Stimulated activated CD4-positive, alpha-beta T cell treated with anti-CD3 and anti-CD28 coated beads, Interleukin-1b, Interleukin-23, amount 100 ng/mL, for 1 hour (primary cell): ENCODE measurements at places on chromosomes 16 and 17.
A peak's percentile ranks its signal among the peaks of the same experiment; 100 is the strongest.

GRCh38 chr17:70613681-70614080, 444.3 kb downstream of the KCNJ2 start:
- DNase-seq, result no peak

- no peak for DNase-seq
Measured at GRCh38 chr16:83338941-83339340, 468.8 kb upstream of the HSBP1 start.

- DNase-seq, result no peak
Measured at GRCh38 chr17:1928976-1929375, 96.2 kb downstream of the RTN4RL1 start.

DNA sequence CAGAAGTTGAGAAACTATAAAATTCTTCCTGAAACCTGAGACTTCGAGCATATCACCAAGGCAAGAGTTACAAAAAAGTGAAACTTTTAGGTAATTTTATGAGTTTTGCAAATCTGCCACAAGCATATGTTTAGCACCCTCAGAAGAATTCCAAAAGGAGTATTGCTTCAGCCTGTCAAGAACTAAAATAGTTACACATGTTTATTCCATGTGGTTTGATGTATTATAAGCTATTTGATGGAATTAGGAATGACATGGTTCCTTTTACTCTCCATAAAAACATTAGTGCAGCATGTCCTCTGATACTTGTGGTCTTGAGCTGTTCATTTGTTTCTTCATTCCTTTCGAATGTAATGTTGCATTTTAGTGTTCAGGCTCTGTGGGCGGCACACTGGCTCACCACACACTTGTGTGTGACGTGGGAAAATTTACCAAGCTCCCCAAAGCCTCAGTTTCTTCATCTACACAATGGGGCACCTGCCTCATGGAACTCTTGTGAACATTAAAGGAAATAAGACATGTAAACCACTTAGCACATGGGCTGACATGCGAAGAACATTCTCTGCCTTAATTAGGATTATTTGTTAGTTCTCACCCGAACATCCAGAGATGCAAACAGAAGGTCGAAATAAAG, 204.2 kb upstream of the FOXF1 start:
- DNase-seq, result no peak

GRCh38 chr16:17227278-17227677, 243.5 kb downstream of the XYLT1 start:
- DNase-seq, result no peak

GRCh38 chr16:29820730-29821642, 724 bp downstream of the MVP start:
- no peak for DNase-seq

DNA sequence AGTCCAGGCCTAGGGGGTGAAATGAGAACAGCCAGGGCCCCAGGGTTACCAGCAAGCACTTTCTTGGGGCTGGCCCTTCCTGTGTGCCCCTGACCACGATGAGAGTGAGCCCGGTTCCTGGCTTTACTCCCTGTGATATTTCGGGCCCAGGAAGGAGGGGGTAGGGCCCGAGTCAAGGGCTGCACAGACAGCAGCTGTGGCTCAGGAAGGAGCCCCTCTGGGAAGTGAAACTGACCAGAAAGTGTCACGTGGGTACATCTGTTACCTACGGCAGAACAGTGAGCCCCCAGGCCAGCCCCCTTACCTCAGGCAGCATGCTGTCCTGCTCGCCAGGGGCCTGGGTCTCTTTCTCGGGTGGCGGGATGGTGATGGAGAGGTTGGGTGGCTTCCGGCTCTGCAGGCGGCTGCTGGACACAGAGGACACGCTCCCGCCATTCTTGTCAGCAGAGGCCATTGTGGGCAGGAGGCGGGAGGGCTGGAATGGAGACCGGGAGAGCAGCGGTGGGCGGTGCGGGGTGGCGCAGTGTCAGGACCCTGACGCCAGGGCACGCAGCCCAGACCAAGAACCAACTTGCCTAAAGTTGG, 13.8 kb downstream of the AANAT start:
- DNase-seq, result no peak

- DNase-seq, result no peak
Measured at GRCh38 chr17:80742581-80743180, 198.0 kb downstream of the RPTOR start.

- DNase-seq, result no peak
Measured at GRCh38 chr17:39166437-39167335, 725 bp upstream of the ARL5C start.

DNA sequence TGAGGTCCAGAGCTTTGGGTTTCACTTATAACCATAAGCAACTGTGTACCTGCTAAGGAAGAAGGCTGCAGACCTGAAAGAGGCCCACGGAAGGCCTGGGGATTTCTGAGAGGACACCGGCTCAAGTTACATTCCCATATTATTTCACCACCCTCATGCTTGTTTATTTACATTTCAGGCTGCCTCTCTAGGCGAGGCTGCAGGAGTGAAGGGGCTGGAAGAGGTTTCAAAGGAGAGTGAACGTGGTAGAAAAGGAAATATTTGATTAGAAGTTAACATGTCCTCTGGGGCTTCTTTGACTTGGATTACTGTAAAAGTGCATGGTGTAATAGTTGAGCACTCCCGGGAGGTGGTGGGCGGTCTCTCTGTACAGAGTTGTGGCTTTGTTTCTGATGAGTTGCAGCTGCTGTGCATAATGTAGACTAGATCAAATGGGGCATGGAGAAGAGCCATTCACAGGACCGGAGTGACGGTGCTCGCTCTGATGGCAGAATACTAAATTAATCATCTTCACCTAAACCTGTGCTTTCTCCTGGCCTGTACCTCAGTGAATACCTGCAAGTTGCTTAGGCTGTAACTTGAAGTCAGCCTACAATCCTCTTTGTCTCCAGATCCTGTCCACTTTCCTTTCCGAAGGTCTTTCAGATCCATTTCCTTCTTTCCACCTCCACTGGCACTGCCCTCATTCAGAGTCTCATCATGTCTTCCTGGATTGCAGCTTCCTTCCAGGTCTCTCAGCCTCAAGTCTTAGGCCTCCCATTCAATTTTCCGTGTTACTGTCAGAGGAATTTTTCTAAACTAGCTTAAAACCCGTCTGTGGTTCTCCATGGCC, 1.9 kb upstream of the CPD start:
- DNase-seq, result no peak

- no peak for DNase-seq
Measured at GRCh38 chr17:39737760-39738567, at the start of gene GRB7. GRB7 (plus strand) TSS chr17:39737938; CDS start chr17:39742302, 4,364 bp downstream.

DNA sequence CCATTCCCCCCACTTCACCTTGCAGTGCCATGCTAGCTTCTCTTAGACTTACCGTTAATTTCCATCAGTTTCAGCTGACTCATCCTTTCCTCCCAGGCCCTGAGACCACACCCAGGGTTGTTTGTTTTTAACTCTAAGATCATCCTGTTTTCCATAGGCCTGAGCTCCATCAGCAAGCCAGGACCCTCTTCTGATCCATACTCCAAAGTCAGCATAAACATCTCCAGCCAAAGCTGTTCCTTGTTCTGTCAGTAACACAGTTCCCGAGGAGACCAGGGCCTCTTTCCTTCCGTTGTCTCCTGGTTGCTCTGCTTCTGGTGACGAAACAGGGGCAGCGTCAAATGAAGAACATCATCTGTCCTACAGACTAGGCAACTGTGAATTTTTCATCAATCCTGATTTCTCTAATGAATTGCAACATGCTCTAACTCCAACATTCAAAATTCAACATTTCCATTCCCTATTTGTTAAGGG, 83.8 kb upstream of the HNF1B start:
- no peak for DNase-seq

DNA sequence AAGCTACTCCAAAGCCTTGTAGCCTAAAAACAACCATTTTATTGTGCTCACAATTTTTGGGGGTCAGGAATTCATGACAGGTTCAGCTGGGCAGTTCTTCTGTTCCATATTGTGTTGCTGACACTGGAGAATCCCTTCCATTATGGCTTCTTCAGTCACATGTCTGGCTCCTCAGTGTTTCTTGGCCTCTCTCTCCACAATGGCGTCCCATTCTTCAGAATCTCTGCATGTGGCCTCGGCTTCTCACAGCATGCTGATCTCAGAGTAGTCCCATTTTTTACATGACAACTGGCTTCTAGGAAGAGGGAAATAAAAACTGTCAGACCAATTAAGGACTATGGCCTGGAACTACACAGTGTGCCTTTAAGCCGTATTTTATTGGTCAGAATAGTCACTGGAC, 49.7 kb downstream of the NF1 start:
- no peak for DNase-seq

GRCh38 chr17:3710951-3711383, 12.7 kb upstream of the HASPIN start:
- peak; percentile 44 for DNase-seq

DNA sequence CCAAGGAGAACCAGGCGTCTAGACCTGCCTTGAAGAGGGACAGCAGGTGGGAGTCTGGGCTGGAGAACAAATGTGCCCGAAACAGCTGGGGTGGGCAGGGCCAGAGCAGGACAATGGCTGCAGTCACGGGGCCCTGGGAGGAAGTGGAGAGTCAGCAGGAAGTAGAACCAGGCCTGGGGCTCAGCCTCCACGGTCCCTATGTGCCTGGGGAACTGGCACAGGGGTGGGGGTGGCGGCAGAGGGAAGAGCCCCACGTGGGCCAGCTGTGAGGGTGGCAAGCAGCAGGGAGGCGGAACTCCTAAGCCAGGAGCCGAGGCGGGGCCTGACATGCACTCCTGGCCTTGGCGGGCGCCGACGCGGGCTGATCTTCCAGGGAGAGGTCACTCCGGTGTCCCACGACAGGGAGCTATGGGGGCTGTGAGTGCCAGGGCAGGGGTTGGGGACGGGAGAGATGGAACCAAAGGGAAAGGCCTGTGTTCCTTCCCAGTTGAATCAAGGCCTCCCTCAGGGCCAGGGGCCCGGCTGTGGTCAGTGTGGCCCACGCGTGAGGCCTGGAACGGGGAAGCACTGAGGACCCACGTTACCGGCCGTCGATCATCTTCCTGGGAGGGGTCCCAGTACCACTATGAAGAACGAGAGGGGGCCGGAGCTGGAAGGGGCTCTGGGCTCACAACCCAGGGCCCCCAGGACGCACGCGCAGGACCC, 42.7 kb downstream of the TIMM22 start:
- no peak for DNase-seq

DNA sequence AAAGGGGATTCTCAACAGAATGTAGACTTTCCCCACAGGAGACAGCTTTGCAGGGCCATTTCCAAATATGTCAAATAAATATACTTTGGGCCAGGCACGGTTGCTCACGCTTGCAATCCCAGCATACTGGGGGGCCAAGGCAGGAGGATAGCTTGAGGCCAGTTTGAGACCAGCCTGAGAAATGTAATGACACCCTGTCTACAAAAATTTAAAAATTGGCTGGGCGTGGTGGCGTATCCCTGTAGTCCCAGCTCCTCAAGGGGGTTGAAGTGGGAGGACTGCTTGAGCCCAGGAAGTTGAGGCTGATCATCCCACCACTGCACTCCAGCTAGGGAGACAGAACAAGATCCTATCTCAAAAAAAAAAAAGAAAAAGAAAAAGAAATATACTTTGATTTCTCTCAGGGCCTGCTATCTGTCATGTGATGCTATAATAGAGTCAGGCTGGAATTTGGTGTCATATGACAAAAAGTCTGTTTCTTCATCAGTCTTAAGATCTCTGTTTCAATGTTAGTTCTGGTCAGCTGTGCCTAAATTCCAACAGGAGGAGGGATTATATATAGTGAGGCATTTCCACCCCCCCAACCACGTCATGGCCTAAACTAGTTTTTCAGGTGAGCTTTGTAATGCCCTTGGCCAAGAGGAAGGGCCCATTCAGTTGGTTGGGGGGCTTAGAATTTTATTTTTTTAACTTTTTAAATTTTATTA, 4.3 kb upstream of the ZDHHC7 start:
- DNase-seq, result no peak

GRCh38 chr16:27840311-27841060, 223.0 kb downstream of the GSG1L start:
- no peak for DNase-seq

DNA sequence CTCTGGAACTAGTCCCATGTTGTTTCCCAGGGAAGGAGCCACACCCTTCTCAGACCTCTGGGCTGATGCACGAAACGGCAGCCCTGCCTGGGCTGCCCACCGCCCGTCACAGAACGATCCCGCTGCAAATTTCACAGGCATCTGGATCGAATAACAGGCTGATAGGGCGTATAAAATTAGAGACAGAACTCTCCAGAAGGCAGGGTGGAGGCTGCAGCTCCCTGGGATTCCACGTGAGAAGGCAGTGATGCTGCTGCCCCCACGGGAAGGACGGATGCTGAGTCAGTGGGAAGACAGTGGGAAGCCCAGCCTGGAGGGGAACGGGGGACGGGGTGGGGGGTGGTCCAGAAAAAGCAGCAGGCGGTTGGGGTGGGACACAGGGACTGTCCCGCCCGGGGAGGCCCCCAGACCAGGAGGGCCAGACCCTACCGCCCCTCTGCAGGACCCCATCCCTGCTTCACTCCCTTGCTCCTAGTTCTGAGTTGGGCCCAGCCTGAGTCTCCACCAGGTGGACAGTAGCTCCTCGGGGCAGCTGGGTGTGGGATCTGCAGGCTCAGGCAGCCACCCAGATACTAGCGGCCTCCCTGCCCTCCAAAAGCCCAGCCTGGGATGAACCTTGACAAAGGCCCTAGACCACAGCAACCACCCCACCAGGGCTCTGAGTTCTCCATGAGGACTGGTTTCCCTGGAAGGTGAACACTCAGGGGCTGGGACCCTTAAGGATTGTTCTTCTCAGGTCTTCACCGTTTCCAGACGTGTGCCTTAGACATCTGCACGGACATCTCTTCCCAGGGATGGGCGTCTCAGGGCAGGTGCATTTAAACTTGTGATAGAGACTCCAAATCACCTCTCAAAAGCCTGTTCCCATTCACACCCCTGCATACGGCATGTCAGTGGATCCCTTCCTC, 117.8 kb downstream of the METRNL start:
- DNase-seq, result no peak

- no peak for DNase-seq
Measured at GRCh38 chr16:86294535-86295196, 215.7 kb upstream of the FOXF1 start.

- no peak for DNase-seq
Measured at GRCh38 chr17:29010129-29010528, 4.3 kb upstream of the SEZ6 start.

- no peak for DNase-seq
Measured at GRCh38 chr16:4114257-4115208, 1.7 kb downstream of the ADCY9 start.

GRCh38 chr17:54882371-54882770, 18.3 kb upstream of the TOM1L1 start:
- no peak for DNase-seq

DNA sequence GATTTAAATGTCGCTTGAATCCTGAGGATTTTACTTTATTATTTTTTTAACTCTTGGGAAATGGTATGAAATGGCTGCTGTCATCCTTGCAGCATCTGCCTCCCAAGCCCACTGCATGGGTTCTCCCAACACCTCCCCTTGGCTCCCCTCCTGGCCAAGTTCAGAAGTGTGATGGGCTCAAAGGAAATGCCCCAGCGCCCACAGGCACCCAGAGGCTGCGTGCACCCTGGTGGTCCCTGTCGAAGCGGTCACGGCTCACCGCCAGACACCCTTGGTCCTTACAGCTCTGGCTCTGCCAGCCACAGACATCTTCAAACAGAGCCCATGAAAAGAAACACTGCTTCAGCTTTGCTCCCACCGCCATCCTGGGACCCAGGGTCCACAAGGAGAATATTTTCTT, 334.7 kb downstream of the SOX9 start:
- DNase-seq, result no peak
